ENCODE measurements at places on chromosomes 4 and X. TPM values are rescaled to one million over a fixed set of nuclear protein-coding genes. Genes with fewer than 3 reads are reported as not detected.

GRCh38 chr4:82809619-82810018, 11.0 kb upstream of the SCD5 start:
- DNase-seq, result no peak

DNA sequence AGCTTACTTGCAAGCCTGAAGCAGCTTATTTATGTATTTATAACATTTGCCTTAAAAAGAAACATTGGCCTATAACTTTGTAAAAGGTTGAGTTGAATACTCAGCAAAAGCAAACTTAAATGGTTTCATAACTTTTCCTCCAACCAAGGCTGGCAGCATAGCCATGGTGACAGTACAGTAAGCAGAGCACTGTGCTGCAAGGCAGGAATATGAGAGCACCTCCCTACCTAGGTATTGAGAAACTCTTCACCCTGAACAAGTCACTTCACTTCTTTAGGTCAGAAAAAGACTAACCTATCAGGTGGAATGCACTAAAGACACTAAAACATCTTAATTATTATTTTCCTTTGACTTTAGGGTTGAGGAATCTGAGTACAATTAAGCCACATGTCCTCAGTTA, 63.9 kb upstream of the GYPA start:
- no peak for DNase-seq

DNA sequence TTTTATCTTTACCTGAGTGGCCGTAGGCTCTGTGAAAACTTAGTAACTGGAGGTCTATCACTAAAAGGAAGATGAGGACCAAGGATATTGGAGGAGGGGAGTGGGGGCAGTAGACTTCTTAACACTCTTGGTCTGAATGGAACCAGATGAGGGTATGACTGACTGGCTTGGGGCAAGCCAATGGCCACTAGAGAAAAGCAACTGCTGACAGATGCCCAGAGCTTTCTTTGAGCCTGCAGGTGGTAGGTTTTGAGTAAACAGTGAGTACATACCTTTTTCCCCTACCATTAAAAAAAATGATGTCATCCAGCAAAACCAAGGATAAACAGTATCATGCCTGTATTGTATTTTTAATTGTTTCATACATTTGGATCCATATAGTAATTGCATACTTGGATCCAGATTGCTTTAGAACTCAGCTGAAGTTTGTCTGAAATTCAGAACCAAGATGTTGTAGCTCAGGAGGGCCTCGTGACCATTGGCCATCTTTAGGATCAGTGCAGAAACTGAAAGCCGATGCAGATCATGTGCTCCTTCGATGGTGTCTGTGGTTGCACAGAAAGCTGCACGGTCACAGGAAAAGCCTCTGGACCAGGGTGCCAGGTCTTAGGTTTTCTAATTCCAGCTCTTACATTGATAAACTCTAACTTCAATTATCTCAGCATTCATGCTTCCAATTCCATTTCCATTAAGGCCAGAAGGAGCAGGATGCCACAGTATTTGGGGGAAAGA, 131.0 kb downstream of the PDGFRA start:
- DNase-seq, result no peak

GRCh38 chrX:155611302-155611701, 1.4 kb downstream of the TMLHE start:
- no peak for DNase-seq

- DNase-seq, result no peak
Observed at GRCh38 chrX:124530803-124531202, 184.4 kb downstream of the SH2D1A start.

DNA sequence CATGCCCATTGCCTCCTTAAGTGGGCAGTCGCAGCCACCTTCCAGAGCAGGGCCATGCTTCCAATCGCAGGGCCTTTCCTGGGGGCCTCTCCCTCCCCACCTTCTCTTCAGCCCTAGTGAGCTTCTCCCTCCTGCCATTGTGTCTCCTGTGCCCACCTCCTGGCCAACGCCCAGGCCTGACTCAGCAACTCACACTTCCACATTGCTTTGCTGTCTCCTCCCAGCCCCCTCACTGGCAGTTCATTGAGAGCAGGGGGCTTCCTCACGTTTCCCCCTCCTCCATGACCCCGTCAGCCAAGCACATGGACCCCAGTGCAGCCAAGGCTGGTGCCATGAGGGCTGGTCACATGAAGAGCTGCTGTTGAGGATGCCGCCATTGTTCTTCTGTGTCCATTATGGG, 25.9 kb downstream of the HTRA3 start:
- DNase-seq, result no peak

- DNase-seq, result no peak
Observed at GRCh38 chr4:77917075-77917474, 54.4 kb downstream of the MRPL1 start.

GRCh38 chr4:34323549-34324320, 1920.6 kb downstream of the ARAP2 start:
- peak; percentile 33 for DNase-seq

- DNase-seq, result peak; percentile 88
Observed at GRCh38 chr4:119025916-119026661, 109.5 kb upstream of the MYOZ2 start.

DNA sequence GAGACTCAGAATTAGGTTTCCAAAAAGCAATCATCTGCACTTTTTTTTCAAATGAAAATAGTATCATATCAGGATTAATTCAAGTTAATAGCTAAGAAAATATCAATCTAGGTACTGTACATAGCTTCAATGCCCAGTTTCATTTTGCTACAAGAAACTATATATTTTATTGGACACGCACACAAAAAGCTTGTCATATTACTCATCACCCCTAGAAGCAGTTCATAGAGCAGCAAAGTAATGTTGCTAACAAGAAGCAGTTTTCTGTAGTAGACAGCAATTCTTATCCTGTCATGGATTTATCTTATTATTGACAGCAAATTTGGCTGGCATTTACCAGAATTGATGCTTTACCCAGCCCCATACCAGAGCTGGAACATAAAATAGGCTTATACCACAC, 52.3 kb upstream of the LSM6 start:
- DNase-seq, result no peak

DNA sequence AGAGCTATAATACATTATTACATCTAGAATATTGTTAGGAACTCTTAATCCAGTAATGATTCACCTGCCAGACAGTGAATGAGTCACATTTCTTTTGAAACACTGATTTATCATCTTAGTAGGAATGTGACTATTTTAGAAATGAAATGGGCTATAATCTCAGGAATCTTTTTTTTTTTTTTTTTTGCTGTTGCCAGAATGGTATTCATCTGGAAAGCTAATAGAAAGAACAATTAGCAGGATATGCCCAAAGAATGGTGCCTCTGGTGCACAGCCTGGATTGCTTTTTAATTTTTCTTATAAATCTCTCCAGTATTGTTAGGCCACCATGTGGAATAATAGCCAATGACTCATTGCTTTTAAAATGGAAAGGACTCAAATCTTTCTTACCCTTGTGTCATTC, 181.1 kb upstream of the SMIM31 start:
- peak; percentile 61 for DNase-seq

DNA sequence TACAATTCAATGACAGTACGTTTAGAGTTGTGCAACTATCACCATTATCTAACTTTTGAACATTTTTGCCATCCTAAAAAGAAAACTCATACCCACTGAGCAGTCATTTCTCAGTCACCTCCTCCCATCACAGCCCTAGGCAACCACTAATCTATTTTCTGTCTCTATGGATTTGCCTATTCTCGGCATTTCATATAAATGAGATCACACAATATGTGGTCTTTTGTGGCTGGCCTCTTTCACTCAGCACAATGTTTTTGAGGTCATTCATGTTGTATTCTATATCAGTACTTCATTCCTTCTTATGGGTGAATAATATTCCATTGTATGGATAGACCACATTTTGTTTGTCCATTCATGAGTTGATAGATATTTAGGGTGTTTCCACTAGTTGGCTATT, 103.0 kb downstream of the PPEF1 start:
- DNase-seq, result no peak

GRCh38 chr4:791898-792625, 33.9 kb downstream of the CPLX1 start:
- DNase-seq, result no peak

GRCh38 chr4:77785669-77786068, 33.5 kb downstream of the CNOT6L start:
- no peak for DNase-seq

DNA sequence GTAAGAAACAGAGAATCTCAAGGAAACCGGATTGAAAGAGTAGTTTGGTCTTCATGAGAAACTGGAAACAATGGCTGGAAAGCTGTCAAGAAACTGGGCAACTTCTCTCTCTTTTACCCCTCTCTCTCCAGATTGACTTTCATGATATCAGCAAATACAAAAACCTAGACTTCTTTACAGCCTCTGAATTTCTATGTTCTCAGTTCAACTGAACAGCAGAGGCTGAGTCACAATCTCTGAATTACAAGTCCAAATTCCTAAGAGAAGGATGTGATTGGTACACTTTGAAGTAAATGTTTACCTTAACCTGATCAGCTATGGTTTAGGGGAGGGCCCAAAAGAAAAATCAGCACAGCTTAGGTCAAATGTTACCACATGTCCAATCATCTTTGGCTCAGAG, 974.9 kb downstream of the RPA4 start:
- DNase-seq, result no peak

DNA sequence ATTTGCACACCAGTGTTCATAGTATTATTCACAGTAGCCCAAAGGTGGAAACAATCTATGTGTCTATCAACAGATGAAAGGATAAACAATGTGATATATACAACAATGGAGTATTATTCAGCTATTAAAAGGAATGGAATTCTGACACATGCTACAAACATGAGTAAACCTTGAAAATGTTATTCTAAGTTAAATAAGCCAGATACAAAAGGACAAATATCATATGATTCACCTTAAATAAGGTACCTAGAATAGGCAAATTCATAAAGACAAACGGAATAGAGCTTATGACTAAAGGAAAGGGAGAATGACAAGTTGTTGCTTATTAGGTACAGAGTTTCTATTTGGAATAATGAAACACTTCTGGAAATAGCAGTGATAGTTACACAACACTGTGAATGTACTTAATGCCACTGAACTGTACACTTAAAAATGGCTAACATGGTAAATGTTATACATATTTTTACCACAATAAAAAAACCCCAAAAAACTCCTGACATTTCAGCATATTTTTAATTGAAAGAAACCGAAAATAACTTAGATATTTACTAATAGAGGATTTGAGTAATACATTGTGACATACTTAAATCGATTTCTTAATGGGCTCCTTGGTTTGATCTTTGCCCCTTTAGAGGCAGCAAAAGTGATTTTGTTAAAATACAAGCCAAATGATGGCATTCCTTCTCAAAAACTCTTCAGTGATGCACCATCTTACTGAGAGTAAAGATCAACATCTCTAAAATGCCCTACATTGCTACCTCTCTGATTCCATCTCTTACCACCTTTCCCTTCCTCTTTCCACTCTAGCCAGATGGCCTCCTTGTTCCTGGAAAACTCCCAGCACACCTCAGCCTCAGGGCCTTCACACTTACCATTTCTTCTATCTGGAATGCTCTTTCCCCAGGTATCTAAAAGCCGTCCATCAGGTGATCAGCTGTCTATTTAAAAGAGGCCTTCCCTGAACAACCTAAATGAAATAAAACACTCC, 8.6 kb upstream of the CYP2U1 start:
- no peak for DNase-seq

The ETDB gene
- not detected for total RNA-seq

The PDE5A gene
- total RNA-seq, result 0.91 TPM

The RBM47 gene
- not detected for total RNA-seq

The RPA4 gene
- total RNA-seq, result not detected
